Stimulated activated naive CD4-positive, alpha-beta T cell (primary cell): ENCODE measurements at places on chromosomes 1 and 21.

- DNase-seq, result no peak
Measured at GRCh38 chr1:20382711-20383110, 92.0 kb downstream of the VWA5B1 start.

DNA sequence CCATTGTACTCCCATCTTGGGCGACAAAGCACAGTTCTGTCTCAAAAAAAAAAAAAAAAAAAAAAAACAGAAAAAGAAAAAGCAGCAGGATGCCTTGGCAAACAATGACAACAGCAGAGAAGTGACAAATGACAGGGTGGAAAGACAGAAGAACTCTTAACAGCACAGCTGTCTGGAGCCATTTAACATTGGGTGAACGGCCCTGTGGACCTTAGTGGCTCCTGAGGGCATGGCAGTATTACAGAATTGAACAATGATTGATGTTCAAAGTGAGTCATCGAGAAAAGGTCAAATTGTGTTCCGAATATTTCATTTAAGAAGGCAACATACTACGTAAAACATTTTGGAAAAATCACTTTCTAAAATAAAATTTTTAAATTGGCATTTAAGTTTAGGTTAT lies 30.0 kb downstream of the DNASE2B start:
- no peak for DNase-seq

- DNase-seq, result peak; percentile 85
Measured at GRCh38 chr1:225467193-225468020, 39.6 kb upstream of the LBR start.

GRCh38 chr1:57329937-57330336 lies 93.9 kb downstream of the DAB1 start:
- no peak for DNase-seq

- DNase-seq, result no peak
Measured at GRCh38 chr1:84835169-84835568, 57.8 kb downstream of the LPAR3 start.

GRCh38 chr1:169812131-169812530 lies 17.4 kb upstream of the METTL18 start:
- DNase-seq, result no peak

- DNase-seq, result no peak
Measured at GRCh38 chr1:193283016-193283415, 96.6 kb upstream of the B3GALT2 start.

DNA sequence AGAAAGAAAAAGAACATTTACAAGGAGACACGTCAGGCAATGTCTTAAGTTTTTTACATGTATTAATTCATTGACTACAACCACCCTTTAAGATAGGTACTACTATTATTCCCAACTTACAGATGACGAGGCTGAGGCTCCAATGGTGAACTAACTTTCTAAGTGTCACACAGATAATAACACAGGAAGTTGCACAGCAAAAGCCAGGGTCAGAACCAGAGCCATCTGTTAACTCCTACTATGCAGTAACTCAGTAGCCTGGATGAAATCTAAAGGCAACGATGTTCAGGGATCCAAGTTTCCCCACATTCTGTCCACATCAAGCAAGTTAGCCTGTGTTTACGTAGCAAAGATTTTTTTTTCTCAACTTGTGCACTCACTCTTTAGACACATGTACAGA lies 371.7 kb downstream of the PTPRC start:
- no peak for DNase-seq

- DNase-seq, result no peak
Measured at GRCh38 chr1:239840336-239840735, 251.3 kb upstream of the FMN2 start.

DNA sequence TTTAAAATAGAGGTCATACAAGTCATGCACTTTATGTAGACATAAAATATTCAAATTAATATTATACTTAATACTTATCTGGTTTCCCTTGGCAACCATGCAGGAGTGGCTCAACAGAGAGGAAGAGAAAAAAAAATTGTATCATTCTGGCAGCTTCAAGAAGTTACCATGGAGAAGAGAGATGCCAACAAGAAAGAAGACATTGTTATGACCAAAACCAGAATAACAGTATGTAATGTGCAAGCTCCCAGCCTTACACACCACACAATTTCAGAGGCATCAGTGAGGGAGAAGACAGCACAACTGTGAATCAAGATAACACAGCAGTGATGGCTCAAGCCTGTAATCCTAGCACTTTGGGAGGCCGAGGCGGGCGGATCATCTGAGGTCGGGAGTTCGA lies 49.1 kb upstream of the RCOR3 start:
- DNase-seq, result no peak

- no peak for DNase-seq
Measured at GRCh38 chr1:30610917-30611316, 112.5 kb downstream of the MATN1 start.

DNA sequence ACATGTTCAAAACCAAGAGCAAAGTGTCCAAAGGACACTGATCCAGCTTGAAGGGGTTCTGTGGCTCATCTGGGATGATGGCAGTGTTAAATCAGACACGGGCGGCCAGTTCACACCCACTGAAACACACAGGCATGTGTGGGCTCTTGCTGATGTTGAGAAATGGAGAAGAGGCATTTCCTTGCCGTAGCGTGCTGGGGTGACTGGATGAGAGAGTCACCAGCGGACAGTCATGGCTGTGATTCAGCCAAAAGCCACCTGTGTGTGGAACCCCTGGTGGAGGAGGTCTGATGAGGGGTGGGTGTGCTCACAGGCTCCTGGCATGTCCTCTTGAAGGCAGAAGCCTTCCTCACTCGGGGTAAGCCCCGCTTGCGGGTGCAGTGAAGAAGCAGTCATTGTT lies 7.2 kb downstream of the C1orf35 start:
- DNase-seq, result no peak

DNA sequence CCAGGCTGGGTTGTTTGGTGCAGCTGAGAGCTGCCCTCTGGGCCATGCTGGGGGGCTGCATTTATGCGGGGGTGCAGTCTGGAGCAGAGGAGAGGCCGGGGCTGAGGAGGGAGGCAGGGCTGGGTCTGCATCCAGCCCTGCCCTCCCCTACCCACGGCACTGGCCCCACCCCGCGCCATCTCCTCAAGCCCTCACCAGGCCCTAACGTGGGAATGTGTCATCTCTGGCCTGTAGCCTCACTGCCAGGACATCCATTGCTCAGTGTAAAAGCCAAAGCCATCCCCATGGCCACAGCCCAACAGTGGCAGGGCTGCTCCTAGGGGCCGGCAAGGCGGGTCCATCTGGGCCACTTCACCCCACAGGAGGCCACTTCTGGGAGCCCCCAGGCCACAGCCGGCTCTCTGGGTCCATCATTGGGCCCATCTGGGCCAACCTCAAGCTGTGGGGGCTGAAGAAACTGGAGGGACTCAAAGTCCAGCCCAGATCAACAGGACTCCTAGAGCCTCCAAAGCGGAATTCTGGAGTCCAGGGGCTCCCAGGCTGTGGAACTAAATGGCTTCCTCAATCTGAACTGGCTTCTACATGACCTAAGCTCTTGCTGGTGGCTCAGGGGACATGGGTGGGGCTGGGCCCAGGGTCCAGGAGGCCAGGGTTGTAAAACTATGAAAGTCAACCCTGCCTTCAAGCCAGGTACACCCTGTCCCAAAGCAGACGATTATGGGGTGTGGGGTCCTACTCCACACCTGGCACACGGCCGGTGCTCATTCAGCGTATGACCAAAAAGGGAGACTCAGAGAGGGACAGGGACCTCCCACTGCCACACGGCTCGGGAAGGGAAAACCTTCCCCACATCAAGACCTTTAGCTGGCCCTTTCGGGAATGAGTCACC lies 32.6 kb downstream of the RUNX3 start:
- DNase-seq, result no peak

- no peak for DNase-seq
Measured at GRCh38 chr1:182185842-182186756, 124.6 kb upstream of the ZNF648 start.

GRCh38 chr1:162568802-162569201 lies 7.3 kb downstream of the UAP1 start:
- DNase-seq, result no peak

GRCh38 chr1:156401041-156401574 lies 32.1 kb downstream of the RHBG start:
- no peak for DNase-seq

- no peak for DNase-seq
Measured at GRCh38 chr21:38206646-38207045, 50.1 kb upstream of the KCNJ15 start.

DNA sequence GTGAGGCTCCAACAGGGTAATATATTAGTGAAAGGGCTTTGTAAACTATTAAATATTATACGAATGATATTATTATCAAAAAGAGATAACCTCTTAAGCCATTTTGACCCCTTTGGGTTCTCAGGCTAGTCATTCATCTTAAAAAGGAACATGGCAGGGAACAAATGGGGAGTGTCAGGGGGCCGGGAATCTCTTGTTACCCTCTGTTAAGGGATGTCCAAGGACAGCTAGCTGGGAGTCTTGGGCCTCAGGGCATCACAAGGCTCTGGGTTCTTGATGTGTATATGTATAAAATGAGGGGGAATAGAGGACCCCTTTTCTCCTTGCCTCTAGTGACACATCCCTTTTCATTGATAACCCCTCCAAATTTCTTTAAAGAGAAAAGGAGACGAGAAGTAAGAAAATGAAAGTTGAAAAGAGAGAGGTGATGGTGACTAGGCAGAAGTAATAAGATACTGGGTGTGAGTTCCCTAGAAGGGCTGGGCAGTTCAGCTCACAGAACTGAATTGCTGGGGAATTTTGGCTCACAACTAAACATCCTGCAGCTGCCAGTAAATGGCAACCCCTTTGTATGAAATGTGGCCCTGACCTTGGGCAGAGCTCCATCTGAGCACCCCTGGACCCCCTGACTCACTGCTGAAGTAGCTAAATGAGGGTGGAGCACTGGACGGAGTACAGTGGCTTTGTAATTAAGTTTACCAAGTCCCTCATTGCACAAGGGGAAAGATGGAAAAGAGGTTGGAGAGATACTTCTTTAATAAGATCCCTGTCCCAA lies 20.0 kb upstream of the ZNF326 start:
- DNase-seq, result no peak

GRCh38 chr1:237875291-237875690 lies 15.4 kb downstream of the ZP4 start:
- DNase-seq, result no peak

DNA sequence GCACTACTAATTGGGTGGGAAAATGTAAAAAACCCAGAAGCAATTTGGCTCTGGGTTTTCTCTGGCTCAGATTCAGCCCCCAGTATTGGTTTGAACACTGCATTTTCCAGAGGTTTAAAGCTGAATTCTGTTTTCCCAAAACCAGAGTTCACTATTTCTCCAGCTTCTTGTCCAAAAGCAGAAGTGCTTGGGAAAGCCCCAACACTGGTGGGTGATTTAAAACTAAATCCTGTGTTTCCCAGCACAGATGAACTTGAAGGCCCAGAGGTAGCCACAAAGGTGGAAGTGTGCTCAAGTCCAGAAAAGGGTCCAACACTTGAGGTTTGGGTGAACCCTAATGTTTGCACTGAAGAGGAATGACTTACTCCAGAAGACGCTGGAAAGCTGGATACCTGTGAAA lies 678 bp downstream of the MCM3AP start:
- no peak for DNase-seq

DNA sequence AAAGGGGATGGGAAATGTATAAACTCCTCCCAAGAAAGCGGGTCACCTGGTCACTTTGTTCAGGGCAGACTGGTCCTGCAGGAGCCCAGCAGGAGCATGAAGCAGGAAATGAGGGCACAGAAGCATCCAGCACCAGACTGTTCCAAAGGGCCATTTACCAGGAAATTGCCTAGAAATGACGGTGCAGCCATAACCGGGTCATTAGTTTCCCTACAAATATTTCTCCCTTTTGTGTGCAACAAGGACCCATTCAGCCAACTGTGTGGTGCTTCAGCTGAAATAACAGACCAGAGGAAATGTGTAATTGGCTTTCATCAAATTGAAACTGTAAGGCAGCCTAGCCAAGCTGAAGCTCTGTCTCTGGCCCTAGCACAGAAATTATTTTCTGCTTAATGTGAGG lies 7.6 kb upstream of the CTTNBP2NL start:
- DNase-seq, result no peak

DNA sequence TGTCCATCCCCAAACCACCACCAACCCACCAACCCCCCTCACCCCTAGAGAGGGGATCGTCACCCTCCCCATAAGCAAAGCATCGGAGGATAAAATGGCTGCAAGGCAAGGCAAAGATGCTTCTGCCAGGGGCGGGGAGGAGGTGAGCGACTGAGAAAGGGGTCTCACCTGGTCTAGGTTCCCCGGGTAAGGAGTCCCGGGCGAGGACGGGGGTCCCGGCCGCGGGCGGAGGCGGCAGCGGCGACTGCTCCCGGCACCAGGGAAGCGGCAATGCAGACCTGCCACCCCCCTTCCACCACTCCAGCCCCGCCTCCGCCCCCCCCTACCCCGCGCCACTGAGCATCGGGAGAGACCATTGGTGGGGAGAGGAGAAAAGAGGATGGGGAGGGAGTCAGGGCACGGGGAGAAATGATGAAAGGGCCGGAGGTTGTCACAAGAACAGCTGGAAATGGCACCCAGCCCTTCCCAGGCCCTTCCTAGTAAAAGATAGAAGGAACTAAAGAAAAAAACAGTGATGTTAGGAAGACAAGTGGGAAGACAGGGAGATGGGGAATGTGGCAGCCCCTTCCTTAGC lies at the start of gene SV2A:
Gene SV2A, minus strand, starts transcription at position 274 of the 574 bp plus-strand sequence. CDS start 4,004 bp downstream, outside the sequence.
- peak; percentile 50 for DNase-seq

DNA sequence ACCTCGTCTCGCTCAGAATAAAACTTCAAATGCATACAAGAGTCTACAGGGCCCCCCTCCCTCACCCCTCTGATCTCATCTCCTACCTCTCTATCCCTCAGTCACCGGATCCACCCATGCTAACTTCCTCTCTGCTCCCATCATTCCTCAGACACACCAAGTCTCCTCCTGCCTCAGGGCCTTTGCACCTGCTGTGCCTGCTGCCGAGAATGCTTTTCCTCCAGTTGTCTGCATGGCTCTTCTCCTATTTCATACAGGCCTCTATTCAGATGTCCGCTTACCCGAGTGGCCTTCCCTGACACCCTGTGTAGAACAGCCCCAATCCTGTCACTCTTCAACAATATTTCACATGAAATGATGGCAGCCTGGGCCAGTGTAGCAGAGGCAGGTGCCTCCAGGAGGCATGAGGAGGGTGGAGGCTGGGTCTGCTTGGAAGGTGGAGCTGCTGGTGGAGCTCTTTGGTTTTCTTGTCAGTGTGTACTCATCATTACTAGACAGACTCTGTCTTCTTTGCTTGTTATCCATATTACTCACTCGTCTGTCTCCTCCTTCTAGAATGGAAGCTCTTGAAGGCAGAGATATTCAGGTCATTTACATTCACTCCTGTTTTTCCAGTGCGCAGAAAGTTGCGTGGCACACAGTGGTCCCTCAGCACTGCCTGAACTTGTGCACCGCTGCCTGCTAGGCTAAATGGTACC lies 4.2 kb downstream of the SH2D2A start:
- DNase-seq, result no peak

- DNase-seq, result peak; percentile 53
Measured at GRCh38 chr1:101291562-101292380, 55.0 kb downstream of the S1PR1 start.

- DNase-seq, result no peak
Measured at GRCh38 chr1:79006564-79006963, at the start of gene ADGRL4. TSS of gene ADGRL4 (minus strand) at chr1:79006730. CDS start at chr1:79006654, 76 bp downstream.
